Stimulated activated CD4-positive, alpha-beta T cell treated with anti-CD3 and anti-CD28 coated beads, Interleukin-1b, Interleukin-23, amount 100 ng/mL, for 24 hours (primary cell): ENCODE measurements at places on chromosomes 11 and 22.
A peak's percentile ranks its signal among the peaks of the same experiment; 100 is the strongest.

DNA sequence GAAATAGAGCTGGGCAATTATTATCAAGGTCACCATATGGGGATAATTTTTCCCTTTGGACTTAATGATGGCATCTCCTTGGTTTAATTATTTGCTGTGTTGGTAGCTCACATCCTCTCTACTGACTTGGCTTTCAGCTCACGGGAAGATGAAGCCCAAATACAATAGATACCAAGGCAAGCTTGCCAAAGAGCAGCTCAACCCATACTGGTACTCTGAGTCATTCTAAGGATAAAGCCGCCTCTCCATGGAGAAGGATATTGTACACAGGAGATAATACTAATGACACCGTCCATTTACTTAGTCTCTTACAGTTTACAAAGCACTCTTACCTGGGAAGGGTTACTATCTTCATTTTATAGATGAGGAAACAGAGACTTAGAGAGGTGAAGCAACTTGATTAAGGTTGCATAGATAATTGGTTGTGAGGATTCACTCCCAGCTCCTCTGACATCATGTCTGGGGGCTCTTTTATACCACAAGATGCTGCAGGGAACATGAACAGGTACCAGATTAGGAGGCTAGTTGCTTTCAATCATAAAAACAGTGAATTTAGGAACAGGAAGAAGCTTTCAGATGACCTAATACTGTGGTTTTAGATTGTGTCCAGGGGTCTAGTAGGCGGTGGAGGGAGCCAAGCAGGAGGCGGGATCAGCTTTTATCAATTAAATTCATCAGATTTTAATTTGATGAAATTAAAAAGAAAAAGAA, 48.3 kb upstream of the PICALM start:
- DNase-seq, result no peak

GRCh38 chr11:14546672-14547071, 26.5 kb upstream of the PSMA1 start:
- DNase-seq, result no peak

DNA sequence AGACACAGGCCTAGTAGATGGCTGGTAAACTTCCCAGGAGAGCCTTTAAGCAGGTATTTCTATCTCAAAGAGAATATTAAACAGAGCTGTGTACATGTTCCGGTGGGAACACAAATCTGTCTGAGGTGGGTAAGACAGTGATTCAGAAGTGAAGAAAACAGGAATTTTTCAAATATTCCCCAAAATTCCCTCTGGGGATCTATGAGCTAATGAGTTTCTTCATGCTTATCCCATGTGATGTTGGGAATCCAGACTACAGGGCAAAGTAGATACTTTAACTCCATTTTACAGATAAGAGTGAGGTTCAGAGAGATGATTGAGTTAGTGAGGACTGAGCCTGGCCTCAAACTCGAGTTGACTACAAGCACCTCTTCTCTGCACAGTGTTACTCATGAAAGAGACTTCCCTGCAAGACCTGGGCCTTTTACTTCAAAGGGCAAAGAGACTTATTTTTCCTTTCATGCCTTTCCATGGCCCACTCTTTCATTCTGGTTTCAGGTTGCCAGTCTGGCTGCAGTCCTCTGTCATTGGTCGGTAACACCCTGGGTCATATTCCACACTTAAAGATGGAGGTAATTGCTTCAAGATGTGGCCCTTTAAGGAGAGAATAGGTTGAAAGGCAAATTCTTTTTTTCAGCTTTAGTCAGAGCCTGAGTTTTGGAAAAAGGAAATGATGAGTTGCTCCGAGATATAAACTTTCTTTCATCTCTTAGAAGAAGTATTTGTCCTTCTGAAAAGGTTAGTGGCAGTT, 70.1 kb downstream of the CYB5R2 start:
- DNase-seq, result no peak

DNA sequence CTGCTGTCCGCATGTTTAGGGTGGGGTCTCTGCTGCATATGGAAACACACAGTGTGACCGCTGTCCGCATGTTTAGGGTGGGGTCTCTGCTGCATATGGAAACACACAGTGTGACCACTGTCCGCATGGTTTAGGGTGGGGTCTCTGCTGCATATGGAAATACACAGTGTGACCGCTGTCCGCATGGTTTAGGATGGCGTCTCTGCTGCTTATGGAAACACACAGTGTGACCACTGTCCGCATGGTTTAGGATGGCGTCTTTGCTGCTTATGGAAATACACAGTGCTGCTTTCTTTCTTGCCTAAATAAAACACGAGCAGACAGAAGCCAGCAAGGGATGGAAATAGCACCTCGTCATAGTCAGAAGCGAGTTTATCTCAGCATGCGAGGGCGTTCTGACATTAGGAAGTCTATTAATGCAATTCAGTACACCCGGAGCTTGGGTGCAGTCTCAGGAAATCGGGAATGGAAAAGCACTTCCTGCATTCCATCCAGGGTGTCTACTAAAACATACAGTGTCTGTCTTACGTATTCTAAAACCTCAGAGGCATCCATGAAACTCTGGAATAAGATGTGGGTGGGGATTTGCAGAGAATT, 32.6 kb upstream of the TOLLIP start:
- no peak for DNase-seq

GRCh38 chr11:113979431-113979830, 4.5 kb downstream of the HTR3A start:
- no peak for DNase-seq

- no peak for DNase-seq
These were observed 2.5 kb downstream of the ROBO3 start for GRCh38 chr11:124867700-124868099.

GRCh38 chr11:78295991-78296930, 107.5 kb downstream of the USP35 start:
- no peak for DNase-seq

GRCh38 chr11:131899950-131900580, 529.6 kb downstream of the NTM start:
- no peak for DNase-seq

DNA sequence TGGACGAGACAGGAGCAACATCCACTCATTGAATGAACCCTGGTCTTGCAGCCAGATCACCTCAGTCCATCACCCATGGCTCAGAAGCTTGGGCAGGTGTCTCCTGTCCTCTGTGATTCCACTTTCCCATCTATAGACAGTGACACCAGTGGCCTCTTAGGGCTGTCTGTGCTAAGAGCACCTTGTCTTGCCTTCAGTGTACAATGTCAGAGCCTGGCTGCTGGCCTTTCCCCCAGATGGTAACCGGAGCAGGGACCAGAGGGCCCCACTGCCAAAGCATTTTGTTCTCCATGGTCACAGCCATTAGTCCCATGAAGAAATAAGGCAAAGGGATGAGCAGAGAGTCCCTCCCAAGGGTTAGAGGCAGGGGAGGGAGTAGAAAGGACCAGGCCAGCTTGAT, 35.4 kb downstream of the PKNOX2 start:
- no peak for DNase-seq

GRCh38 chr11:21268036-21268435, 598.6 kb downstream of the NELL1 start:
- no peak for DNase-seq

DNA sequence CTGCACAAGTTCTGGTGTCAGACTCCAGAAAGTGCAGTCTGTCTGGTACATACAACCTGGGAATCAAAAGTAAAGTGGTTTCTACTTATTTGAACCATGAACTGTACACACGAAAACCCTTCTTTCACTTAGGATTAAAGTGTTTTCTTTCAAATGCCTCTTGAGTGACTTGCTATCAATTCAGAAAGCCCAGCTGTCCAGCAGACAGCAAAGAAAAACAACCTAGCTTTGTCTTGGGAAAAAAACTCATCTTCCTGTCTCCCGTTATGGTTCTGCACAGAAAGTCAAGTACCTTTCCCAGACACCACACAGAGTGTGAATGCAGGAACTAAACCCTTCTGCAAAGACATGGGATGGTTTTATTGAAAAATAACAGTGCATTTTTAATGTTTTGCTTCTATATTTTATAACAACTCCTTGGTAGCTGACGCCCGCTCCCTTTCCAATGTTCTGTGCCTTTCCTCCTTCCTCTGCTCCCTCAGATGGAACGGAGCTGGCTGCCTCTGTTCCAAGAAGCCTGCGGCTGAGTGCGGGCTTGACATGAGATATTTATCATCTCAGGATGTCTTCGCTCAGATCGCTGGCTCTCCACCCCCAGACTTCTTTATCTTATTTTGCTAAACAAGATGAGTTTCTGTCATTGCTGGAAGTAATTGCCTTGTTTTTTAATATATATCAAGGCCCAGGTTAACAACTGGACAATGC, 322.3 kb upstream of the B3GAT1 start:
- DNase-seq, result no peak

DNA sequence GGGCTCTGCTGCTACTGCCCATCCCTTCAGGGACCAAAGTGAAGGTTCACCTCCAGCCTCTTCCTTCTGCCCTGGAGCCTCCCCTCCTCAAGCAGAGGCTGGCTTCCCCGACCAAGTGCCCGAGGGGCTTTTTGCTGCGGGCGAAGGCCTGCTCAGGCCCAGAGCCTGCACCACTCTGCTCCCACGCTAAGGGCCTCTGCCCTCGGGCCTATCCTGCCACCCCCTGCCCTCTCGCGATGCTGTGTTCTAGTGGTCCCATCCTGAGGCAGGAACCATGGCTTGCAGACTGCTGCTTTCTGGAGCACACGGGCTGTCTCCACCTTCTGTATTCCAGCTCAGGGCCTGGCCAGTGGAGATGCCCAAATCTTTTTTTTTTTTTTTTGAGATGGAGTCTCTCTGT, 8.9 kb upstream of the TNFRSF13C start:
- DNase-seq, result no peak

DNA sequence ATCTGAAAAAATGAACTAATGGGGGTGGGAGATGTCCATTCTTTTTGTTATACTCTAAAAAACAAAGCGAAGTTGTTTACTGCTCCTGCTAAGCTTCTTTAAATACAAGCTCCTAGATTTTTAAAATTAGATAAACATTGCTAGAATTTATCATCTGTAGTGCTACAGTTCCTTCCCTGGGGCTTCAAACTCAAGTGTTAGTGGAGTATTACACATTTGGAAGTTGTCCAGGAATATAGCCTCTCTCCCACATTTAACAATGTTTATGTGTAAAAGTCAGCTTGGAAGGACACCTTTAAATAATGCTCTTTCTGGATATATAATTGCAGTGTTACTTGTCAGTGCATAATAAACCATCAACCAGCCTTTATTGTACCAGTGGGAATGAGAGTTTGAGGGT, 155.5 kb downstream of the SPON1 start:
- DNase-seq, result no peak

DNA sequence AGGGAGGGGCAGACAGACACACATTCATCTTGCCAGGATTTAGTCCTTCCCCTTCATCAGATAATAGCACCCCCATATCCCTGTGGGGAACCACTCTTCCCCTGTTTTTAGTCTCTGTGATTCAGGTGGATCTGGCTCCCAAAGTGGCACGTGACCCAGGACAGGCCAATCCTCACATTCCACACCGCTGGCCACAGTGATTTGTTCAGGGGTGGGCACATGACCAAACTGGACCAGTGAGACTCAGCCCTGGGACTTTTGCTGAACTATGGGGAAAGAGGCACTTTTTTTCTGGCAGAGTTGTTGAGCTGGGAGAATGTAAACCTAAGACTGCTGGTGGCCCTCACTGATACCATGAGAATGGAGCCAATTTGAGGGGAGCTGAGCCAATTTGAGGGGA, 19.1 kb upstream of the KCNJ11 start:
- no peak for DNase-seq

DNA sequence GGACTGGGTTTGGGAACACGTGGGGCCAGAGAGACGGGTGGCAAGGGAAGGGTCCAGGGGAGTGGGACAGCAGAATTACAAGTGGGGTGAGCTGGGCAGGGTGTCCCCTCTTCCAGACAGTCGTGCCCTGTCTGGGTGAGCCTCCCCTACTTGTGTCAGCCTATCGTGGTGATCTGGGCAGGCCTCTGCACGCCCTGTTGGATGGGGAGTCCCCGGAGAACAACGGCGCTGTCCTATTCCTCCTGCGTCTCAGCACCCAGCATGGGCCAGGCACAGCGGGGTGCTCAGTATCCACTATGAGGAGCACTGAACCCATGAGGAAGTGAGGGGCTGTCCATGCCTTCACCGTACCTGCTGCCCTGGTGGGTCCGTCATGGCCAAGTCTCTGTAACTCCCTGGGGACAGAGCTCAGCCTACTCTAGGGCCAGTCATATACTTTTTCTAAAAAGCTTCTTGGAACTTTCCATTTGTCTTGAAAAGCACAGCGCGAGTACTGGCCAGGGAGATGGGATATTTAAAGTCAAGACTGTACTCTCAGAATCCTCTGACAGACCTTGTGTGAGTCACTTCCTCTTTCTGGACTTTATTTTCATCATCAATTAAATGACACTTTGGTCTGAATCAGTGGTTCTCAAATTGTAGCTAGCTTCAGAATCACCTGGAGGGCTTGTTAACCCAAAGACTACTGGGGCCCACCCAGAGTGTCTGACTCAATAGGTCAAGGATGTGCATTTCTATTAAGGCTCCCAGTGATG, 81.7 kb upstream of the NECTIN1 start:
- no peak for DNase-seq

GRCh38 chr11:17395554-17395961, 7.1 kb upstream of the KCNJ11 start:
- no peak for DNase-seq

- peak; percentile 4 for DNase-seq
These were observed 726 bp downstream of the PKNOX2 start for GRCh38 chr11:125165111-125165842.

GRCh38 chr22:45207533-45207932, 33.2 kb downstream of the KIAA0930 start:
- DNase-seq, result no peak

- peak; percentile 30 for DNase-seq
These were observed 18.8 kb downstream of the DDX25 start for GRCh38 chr11:125923012-125923579.

DNA sequence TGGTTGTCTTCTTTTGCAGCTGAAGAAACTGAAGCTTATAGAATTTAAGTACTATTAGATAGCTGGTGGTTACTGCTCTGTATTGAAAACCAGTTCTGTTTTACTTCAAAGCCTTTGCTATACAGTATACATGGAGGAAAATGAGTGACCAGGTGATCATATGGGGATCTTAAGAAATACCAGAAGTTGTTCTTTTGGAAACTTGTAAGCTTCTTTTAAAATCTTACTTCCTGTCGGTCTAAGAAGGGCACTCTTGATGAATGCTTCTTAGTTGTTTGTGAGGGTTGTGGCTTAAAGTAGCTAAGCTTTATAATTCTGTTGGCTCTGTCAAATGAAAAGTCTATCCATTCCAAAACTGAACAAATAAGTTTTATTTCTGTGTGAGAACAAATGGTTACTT, 55.2 kb downstream of the PDE3B start:
- DNase-seq, result no peak

DNA sequence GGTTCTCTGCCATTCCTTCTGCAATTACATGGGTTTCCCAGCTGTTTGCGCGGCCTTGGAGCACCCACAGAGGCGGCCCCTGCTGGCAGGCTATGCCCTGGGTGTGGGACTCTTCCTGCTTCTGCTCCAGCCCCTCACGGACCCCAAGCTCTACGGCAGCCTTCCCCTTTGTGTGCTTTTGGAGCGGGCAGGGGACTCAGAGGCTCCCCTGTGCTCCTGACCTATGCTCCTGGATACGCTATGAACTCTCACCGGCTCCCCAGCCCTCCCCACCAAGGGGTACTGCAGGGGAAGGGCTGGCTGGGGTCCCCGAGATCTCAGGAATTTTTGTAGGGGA, 2.6 kb downstream of the RCE1 start:
- DNase-seq, result no peak

- DNase-seq, result no peak
These were observed 20.3 kb downstream of the MRGPRD start for GRCh38 chr11:68960294-68961071.

GRCh38 chr11:77636731-77637344, 756 bp downstream of the CLNS1A start:
- no peak for DNase-seq

- DNase-seq, result no peak
These were observed 6.8 kb upstream of the EI24 start for GRCh38 chr11:125562430-125562829.

- DNase-seq, result no peak
These were observed 40.1 kb upstream of the CARD18 start for GRCh38 chr11:105179542-105180278.
